D341Med (cell line): ENCODE measurements at places on chromosomes 12 and 14.

DNA sequence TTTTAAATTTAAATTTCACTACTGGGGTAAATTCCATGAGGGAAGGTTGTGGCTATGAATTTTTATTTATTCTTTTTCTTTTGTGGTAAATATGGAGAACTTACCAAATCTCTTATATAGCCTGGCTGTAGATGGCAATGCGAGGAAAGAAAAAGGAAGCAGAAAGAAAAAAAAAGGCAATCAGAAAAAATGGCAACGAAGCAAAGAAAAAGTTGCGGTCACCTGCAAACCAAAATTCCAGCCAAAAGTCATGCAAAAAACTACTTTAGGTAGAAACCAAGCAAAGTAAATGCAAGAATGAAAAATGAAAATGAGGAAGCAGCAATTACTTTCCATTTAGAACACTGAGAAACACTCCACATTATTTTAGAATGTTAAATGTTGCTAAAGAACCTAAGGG lies 69.5 kb upstream of the GNPNAT1 start:
- DNase-seq, result no peak

GRCh38 chr12:26987634-26988424 lies 26.4 kb downstream of the TM7SF3 start:
- DNase-seq, result no peak

DNA sequence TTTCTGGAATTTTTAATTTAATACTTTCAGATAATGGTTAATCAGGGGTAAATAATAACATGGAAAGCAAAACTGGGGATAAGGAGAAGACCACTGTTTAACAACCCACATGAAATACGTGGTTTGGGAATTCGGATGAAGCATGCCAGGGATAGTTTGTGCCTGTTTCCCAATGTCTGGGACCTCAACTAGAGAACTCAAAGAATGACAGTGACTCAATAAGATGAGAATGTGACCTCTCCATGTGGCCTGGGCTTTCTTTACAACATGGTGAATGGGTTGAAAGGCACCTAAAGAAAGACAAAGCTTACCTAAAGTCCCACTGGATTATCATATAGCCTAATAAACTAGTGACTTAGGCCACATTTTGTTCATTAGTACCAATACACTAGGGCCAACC lies 460.3 kb upstream of the LRFN5 start:
- no peak for DNase-seq

DNA sequence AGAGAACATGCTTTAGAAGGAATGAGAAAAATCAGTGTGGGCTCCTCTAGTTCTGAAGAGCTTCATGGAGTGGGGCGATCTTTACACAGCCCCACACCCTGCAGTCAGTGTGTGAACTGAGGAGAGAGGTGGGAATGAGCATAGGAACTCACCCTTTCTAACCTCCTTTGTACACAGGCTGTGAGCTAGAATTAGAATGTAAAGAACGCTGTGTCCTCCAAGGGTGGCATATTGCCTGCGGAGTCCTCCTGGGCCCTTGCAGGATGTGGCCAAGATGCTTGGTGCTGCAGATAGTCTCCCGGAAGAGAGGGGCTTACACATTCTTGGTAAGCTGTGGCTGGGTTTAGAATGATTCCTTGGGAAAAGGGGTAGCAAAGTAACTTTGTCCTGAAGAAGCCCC lies 43.9 kb downstream of the NINJ2 start:
- DNase-seq, result no peak

- DNase-seq, result no peak
Measured at GRCh38 chr12:93060666-93061472, 131.8 kb upstream of the EEA1 start.

DNA sequence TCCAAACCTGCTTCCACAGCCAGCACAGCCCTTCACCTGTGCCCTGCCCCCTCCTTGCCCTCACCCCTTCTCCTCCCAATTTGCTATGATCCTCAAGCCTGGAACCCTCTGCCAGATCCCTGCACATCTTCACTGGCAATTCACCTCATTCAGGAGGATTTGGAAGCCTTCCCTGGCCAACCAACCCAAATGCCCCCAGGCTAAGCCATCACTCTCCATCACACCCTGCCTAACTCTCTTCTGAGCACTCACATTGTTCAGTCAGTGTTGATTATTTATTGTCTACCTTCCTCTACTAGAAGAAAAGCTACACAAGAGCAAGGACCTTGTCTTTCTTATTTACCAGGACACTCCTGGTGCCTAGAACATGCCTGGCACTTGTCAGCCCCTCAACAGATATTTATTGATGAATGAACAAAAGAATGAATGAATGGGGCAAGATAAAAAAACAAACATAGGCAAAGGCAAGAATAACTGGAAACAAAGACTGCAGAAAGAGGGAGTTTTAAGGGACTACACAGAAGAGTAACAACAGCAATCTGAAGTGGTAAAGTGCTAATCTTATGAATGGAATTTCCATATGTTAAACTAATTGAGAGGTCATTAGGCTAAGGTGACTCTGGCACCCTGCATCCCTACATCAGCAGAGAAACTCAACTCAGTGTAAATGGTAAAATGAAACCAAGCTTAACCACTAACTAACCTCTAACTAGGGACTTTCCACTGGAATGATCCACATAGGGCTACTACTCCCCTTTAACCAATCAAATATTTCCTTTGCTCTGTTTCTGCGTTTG lies 33.4 kb downstream of the TMTC1 start:
- DNase-seq, result no peak

GRCh38 chr14:30559638-30560091 lies 707 bp downstream of the G2E3 start:
- DNase-seq, result peak; percentile 68

- DNase-seq, result no peak
Measured at GRCh38 chr12:31527083-31527482, 63.9 kb downstream of the DENND5B start.

GRCh38 chr12:6206327-6206726 lies 6.1 kb downstream of the CD9 start:
- DNase-seq, result no peak

- DNase-seq, result no peak
Measured at GRCh38 chr14:104142946-104143470, 4.6 kb downstream of the KIF26A start.

DNA sequence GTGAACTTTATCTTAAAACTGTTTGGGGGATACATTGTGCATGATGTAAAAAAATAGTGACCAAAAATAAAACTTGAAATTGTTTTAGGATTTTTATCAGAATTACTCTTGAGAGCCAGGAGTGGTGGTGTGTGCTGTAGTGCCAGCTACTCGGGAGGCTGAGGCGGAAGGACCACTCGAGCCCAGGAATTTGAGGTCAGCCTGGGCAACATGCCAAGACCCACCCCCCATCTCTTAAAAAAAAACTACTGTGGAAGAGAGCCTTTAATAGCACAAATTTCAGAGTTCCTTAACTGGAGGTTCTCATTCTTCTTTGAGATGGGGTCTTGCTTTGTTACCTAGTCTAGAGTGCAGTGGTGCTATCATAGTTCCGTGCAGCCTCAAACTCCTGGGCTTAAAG lies 21.5 kb downstream of the CPSF2 start:
- DNase-seq, result no peak
